ENCODE measurements at places on chromosomes 12 and 14.

GRCh38 chr12:130711756-130712155 is 4.3 kb downstream of the RIMBP2 start:
- peak; percentile 75 for DNase-seq

DNA sequence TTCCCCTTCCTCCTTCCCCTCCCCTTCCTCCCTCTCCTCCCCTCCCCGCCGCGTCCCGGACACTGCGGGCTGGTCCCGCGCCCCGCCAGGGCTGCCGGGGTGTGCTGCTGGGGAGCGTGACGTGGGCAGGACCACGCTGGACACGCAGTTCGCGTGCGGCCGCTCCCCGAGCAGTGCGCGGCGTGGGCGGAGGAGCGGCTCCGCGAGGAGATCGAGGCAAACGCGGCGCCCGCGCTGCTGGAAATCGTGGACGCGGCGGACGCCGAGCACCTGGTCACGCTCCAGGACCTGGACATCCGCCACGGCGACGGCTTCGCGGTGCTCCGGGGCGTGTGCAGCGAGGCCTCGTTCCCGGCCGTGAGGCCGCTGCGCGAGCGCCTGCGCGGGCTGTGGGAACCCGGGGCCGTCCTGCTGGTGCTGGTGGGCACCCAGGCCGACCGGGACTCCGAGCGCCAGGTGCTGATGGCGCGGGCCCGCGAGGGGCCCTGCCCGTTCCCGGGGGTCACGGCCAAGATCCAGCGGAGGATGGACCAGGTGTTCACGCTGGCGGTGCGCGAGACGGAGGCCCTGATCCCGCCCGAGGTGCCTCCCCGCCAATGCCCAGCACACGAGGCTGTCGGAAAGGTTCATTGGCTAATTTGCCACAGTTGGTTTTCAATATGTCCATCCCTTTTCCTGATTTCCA is 84.3 kb downstream of the TNFAIP2 start:
- DNase-seq, result no peak

GRCh38 chr12:103053089-103053488 is 95.6 kb downstream of the ASCL1 start:
- DNase-seq, result no peak

GRCh38 chr12:19884021-19884492 is 444.8 kb downstream of the AEBP2 start:
- no peak for DNase-seq

DNA sequence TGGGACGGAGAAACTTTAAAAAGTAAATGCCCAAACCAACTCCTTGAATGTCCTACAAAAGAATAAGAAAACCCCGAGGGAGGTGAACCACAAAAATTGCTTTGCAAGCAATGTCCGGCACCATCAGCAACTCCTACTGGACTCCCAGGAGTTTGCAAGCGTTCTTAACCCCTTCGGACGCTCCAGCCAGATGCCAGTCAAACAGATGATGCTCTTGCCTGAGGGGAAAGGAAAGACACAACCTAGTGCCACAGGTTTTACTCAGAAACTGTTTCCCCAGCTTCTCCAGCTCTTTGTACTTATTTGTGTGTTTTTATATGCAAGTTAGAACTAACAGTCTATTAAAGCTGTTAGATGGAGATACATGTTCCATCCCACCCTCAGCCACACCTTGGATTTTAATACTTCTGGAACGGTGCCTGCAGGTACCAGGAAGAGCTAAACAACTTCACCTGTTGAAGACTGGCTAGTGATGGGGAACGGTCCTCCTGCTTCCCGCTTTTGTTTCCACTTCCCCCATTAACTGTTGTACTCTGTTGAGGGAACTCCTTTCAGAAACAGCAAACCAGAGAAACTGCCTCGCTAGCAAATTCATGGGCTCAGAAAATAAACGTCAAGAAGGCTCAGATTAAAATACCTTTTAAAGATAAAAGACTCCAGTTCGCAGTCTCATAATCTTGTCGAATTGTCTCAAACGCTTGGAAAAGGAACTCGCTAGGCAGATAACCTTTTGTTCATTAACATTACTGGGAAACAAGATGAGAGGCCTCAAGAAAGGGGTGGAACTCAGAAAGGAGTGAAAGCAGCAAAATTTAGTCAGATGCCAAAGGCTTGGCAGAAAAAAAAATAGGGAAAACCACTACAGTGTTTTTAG is 1.1 kb upstream of the FERMT2 start:
- no peak for DNase-seq

DNA sequence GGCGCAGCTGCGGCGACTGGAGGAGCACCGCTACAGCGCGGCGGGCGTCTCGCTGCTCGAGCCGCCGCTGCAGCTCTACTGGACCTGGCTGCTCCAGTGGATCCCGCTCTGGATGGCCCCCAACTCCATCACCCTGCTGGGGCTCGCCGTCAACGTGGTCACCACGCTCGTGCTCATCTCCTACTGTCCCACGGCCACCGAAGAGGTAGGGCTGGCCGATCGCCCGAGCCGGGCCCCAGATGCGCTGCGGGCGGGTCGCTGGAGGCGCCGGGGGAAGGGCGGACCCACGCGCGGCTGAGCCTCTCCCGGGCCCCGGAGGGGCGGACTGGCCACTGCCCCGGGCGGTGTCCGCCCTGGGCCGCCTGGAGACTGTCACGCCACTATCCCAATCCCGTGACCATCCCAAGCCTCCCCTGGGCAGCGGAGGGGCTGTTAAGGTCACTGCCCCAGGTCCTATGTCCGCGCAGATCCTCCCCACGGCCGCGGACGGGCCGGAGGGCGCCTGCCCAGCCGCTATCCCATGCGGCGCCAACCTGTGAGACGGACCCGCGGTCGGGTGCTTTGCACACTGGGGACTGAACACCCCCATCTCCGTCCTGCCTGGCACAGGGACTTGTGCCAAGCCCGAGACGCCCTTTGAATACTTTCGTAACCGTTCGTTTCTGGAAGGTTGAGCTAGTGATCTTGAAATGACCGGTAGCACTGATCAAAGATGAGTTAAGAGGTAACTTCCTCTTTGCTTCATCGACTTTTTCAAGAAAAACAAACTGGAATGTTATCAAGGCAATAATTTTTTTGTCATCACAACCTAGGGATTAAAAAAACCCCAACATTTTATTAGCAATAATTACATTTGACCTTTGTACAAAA is 725 bp downstream of the CHPT1 start:
- no peak for DNase-seq

DNA sequence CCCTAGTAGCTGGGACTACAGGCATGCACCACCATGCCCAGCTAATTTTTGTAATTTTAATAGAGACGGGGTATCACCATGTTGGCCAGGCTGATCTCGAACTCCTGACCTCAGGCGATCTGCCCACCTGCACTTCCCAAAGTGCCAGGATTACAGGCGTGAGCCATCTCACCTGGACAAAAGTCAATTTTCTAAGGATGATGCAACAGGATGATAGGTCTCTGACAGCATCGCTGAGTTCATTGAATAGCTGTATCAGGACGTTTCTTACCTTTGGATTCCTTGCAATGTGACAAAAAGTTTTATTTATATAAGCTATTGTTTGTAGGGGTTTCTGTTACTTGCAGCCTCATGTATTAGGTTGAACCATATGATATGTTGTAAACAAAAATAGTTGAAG is 55.5 kb upstream of the PCED1B start:
- DNase-seq, result no peak

DNA sequence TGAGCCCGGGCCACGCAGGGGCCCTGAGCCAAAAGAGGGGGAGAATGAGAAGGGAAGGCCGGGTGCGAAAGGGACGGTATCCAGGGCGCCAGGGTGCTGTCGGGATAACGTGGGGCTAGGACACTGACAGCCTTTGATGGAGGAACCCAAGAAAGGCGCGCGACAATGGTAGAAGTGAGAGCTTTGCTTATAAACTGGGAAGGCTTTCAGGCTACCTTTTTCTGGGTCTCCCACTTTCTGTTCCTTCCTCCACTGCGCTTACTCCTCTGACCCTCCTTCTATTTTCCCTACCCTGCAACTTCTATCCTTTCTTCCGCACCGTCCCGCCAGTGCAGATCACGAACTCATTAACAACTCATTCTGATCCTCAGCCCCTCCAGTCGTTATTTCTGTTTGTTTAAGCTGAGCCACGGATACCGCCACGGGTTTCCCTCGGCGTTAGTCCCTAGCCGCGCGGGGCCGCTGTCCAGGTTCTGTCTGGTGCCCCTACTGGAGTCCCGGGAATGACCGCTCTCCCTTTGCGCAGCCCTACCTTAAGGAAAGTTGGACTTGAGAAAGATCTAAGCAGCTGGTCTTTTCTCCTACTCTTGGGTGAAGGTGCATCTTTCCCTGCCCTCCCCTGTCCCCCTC is 3.0 kb downstream of the SSTR1 start:
- no peak for DNase-seq

DNA sequence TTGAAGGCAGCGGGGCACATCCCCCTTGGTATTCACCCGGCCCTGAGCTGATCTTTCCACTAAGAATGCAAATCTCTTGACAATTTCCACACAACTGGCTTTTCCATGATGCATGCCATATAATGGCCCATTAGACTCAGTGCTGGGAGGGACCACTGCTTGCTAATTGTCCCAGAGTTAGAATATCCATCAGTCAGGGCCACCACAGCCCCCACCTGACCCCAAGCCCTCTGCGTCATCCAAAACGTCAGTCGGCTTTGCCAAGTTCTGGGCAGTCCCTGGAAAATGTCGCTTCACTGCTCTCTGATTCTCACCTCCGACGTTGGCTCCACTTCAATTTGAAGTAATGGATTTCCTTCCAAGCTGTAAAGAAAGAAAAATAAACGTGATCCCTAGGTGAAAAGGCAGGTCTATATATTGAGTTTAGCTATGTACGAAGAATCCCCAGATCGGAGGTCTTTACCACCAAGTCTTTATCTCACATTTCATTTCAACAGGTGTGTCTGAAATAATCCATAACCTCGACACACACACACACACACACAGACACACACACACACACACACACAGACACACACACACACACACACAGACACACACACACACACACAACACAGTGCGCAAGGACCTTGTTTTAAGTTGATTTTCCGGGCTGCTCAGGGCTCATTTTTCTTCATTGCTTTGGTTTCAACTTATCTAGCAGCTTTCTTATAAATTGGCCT is 165.5 kb upstream of the NOS1 start:
- DNase-seq, result no peak

GRCh38 chr12:46084666-46085631 is 94.6 kb upstream of the SCAF11 start:
- DNase-seq, result no peak

GRCh38 chr14:42665083-42665482 is 1058.4 kb downstream of the LRFN5 start:
- peak; percentile 1 for DNase-seq

- DNase-seq, result no peak
Measured at GRCh38 chr12:22238211-22238610, 96.3 kb downstream of the ST8SIA1 start.

- DNase-seq, result no peak
Measured at GRCh38 chr12:10725003-10725402, 1.9 kb upstream of the YBX3 start.

GRCh38 chr14:69291891-69292561 is 32.1 kb downstream of the GALNT16 start:
- no peak for DNase-seq

DNA sequence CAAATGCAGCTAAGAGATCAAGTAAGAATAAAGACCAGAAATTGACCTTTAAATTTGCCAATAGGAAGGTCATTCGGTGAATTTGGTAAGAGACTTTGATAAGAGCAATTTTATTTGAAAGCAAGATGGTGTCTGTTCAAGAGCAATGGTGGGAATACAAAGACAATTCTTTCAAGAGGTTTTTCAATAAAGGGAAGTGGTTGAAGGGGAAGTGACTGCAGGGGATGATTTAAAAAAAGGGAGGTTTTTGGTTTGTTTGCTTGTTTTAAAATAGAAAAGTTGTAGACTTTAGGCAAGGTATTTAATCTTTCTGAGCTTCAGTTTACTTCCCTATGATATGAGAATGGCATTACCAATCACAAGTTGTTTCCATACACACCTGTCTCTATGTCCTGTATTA is 4.3 kb upstream of the APPL2 start:
- DNase-seq, result peak; percentile 51

DNA sequence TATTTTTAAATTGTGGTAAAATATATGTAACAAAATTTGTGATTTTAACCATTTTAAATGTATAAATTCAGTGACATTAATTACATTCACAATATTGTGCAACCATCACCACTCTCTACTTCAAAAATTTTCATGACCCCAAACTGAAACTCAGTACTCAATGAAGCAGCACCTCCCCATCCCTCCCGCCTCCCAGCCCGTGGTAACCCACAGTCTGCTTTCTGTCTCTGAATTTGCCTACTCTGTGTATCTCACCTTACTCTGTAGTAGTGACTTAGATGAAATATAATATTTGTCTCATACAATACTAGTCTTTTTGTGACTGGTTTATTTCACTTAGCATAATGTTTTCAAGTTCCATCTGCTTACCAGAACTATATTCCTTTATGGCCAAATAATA is 36.2 kb downstream of the EML1 start:
- no peak for DNase-seq

DNA sequence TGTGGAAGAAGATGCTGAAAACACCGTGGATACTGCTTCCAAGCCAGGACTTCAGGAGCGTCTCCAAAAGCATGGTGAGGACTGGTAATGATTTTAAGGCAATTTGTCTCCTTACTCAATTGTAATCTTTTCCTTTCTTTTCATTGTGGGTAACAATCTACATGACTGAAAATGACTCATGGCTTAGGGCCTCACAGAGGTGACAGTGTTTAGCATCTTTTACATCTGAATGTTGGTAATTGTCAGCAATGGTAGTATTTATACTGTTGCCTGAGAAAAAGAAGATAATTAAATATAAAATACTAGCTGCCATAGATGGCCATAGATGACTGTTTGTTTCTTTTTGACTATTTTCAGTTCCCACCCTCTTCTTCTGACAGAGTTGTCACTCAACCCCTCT is 31.6 kb downstream of the TULP3 start:
- no peak for DNase-seq

- no peak for DNase-seq
Measured at GRCh38 chr12:56688846-56689109, 694 bp upstream of the PTGES3 start.

- DNase-seq, result no peak
Measured at GRCh38 chr14:60647081-60647836, 2.0 kb downstream of the SIX1 start.

DNA sequence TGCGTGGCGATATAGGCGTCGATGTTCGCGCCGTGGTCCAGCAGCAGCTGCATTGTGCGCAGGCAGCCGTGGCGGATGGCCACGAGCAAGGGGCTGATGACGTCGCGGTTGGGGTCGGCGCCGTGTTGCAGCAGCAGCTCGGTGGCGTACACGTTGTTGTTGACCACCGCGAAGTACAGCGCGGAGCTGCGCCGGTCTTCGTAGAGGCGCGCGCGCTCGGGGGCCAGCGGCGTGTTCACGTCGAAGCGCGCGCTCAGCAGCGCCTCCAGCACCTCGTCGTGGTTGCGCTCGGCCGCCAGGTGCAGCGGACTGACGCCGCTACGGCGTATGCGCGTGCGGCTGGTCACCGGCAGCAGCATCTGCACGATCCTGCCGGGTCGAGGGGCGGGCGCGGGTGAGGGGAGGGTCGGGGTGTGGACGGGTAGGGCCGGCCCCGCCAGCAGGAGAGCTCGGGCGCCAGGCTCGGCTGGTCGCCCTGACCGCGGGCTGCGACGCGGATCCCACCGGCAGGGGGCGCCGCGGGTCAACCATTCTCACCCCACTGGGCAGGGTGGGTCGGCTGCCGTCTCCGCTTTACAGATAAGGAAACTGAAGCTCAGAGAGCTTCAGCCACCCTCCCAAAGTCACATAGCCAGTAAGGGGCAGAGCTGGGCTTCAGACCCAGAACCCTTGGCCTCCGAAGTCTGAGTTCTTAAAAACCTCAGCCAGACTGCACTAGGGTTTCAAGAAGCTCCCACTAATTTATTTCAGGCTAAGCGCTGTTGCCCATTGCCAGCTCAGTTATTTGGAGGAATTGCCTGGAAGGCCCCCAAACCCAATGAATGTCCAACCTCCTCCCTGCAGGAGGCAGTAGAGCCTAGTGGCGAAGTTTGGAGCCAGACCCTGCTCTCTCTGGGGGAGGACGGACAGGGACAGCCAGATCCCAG is 12.4 kb downstream of the FAM181A start:
- DNase-seq, result no peak
